ENCODE measurements at places on chromosomes 7 and 10. TPM values are rescaled to one million over a fixed set of nuclear protein-coding genes. Genes with fewer than 3 reads are reported as not detected.

The BEND7 gene
- total RNA-seq = 4.1 TPM

The MOGAT3 gene
- 1.8 TPM for total RNA-seq

- no peaks in the 10 kb centered on the region for H3K27me3 ChIP-seq
- peaks cover 3% of the 10 kb centered on the region for H3K36me3 ChIP-seq
- H3K27ac ChIP-seq = peak overlapping the region; percentile 82
These were observed 41.5 kb downstream of the CYP17A1 start for GRCh38 chr10:102795453-102796406.

- H3K4me1 ChIP-seq = peaks cover 10% of the 10 kb centered on the region
- no peaks in the 10 kb centered on the region for H3K27me3 ChIP-seq
These were observed at the start of gene JAKMIP3 for GRCh38 chr10:132065491-132066105. TSS of gene JAKMIP3 (plus strand) at chr10:132065946. CDS start at chr10:132104809, 38,863 bp downstream.

DNA sequence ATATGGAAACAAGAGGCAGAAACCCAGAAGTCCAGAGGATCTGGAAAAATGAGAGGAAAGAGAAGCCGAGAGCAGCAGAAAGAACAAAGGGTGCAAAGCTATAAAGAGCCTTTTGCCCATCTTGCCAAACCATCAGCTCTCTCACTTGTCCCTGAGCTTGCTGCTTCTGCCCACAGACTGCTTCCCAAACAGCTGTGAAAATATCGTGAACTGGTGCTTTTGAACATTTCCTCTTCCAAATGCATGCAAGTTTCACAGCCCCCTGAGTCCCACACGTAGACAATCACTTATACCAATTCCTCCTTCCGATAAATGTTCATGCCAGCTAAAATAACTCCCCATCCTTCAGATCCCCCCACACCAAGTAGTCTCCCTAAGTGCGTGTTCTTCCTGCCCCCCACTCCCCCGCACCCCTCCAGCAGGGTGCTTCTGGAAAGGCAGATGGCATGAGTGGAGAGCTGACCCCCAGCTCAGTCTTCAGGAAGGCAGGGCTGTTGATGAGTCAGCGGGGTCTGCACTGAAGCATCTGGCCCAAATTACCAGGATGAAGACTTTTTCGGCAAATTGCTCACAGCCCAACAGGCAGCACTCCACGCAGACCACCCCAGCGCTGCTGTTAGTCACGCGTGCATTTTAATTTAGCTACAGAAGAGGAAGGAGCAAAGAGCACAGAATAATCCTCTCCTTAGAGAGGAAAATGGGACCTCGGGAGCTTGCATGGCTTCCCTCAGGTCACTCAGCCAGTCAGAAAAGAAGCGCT, 76.1 kb upstream of the KCNMA1 start:
- H3K36me3 ChIP-seq = no peaks in the 10 kb centered on the region
- H3K4me3 ChIP-seq = no peak overlapping the region
- peaks cover 5% of the 10 kb centered on the region for H3K4me1 ChIP-seq
- H3K27me3 ChIP-seq = no peaks in the 10 kb centered on the region
- no peak overlapping the region for H3K27ac ChIP-seq
- no peak for DNase-seq

DNA sequence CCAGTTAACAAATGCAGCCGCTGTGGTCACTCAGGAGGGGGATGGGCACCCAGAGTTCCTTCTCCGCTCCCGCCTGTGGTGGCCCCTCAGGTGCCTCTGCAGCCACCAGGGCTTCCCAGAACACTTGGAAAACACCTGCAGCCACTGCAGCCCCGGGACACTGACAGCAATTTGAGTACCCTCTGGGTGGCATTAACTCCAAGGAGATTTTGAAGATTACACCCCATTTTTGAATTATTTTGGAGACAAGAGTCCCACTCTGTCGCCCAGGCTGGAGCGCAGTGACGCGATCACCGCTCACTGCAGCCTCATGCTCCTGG, 32.2 kb downstream of the IL15RA start:
- H3K27ac ChIP-seq = peak overlapping the region; percentile 83
- no peaks in the 10 kb centered on the region for H3K27me3 ChIP-seq
- no peak for DNase-seq
- no peak overlapping the region for H3K4me3 ChIP-seq
- H3K36me3 ChIP-seq = no peaks in the 10 kb centered on the region

DNA sequence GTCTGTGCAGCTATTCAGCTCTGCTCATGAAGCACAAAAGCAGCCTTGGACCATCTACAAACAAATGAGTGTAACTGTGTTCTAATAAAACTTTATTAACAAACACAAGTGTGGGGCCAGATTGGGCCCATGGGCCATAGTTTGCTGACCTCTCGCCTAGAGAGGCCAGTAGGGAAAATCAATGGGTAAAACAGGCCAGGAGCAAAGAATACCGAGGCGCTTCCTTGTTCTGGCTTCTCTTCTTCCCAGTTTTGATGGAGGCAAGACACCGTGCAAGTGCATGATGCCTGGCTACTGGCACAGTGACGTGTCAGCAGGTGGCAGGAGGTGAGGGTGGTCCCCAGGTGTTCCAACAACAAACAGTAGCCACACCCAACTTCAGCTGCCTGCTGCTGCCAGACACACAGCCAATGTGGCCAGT, 94.3 kb upstream of the SDK1 start:
- H3K36me3 ChIP-seq = no peaks in the 10 kb centered on the region
- H3K27me3 ChIP-seq = no peaks in the 10 kb centered on the region

- peak; percentile 53 for DNase-seq
- H3K27me3 ChIP-seq = no peaks in the 10 kb centered on the region
- peak overlapping the region; percentile 90 for H3K4me3 ChIP-seq
- peaks cover 12% of the 10 kb centered on the region for H3K4me1 ChIP-seq
- peak overlapping the region; percentile 81 for H3K27ac ChIP-seq
These were observed 730 bp downstream of the LARP4B start for GRCh38 chr10:930625-931325.

DNA sequence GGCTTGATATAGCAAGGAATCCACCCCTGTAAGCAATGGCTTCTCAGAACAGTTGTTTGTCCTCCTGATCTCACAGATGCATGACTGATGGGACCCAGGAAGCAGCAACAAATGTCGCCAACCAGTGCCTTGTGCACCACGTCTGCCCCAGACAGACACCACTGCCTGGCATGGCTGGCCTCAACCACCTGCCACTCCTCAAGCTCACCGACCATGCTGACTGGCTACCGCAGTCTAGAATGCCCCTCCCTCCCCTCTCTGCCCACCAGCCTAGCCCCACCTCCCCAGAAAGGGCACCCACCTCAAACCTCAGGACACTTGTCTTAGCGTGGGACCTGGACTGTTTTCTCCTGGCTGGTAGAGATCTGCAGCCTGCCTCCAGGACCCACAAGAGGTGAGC, 24.0 kb downstream of the LRRC20 start:
- H3K27me3 ChIP-seq = no peaks in the 10 kb centered on the region
- H3K36me3 ChIP-seq = no peaks in the 10 kb centered on the region
- DNase-seq = no peak
- H3K4me3 ChIP-seq = no peak overlapping the region

DNA sequence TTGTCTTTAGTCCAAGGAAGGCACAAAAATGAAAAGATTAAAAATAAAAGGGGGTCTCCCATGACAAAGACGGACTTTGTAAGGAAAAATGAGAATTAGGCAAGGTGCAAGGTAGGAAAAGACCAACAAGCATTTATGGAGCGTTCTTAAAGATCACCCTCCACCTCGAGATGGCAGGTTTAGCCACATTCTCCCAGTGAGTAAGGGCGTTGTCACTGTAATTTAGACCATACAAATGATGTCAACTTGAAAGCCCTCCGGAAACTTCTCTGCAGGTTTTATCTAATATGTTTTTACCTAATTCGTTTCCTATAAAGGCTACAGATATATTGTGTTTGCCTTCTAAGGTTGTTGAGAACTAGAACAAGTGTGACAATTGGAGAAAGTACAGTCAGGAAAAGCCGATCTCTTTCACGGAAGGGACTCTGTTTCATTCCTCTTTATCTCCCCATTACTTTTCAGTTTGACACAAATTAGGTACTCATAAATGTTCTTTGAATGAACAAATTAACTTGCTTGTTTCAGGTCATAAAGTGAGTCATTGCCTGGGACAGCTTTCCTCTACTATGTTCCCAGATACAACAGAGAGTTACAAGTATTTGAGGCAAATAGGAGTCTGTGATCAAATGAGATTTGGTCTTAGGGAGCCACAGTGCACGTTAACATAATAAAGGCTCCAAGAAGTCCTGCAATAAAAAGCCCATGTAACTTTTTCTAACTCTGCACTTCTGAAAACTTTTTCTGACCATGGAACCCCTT, 102.6 kb upstream of the HABP2 start:
- peaks cover 8% of the 10 kb centered on the region for H3K4me1 ChIP-seq
- no peak overlapping the region for H3K27ac ChIP-seq
- H3K36me3 ChIP-seq = no peaks in the 10 kb centered on the region
- no peaks in the 10 kb centered on the region for H3K27me3 ChIP-seq
- DNase-seq = no peak
- H3K4me3 ChIP-seq = no peak overlapping the region

GRCh38 chr7:72403458-72404076, 8.6 kb downstream of the CALN1 start:
- DNase-seq = no peak
- no peak overlapping the region for H3K27ac ChIP-seq
- H3K4me3 ChIP-seq = no peak overlapping the region
- H3K4me1 ChIP-seq = no peaks in the 10 kb centered on the region
- no peaks in the 10 kb centered on the region for H3K36me3 ChIP-seq
